ENCODE measurements at places on chromosomes 5 and 9. TPM values are rescaled to one million over a fixed set of nuclear protein-coding genes. Genes with fewer than 3 reads are reported as not detected.

Gene ZCCHC9
- 5.9 TPM for total RNA-seq

Gene ANKRD55
- 1.2 TPM for total RNA-seq

Gene LCN15
- not detected for total RNA-seq

Gene ACTBL2
- total RNA-seq = not detected

Gene INSYN2B
- total RNA-seq = 0.74 TPM

Gene SHOC1
- total RNA-seq = not detected

Gene MEF2C
- 951 TPM for total RNA-seq

Gene PFN3
- total RNA-seq = 0.74 TPM

Gene PRRT1B
- not detected for total RNA-seq

Gene KCNMB1
- total RNA-seq = under 0.01 TPM

Gene KCNIP1
- total RNA-seq = 15.0 TPM

Gene ANKRD34B
- total RNA-seq = 0.25 TPM

Gene LHX6
- total RNA-seq = 20.4 TPM

Measured in temporal lobe (tissue), 4 donors.